ENCODE measurements at places on chromosomes 1 and 21.

GRCh38 chr1:203076031-203076511 is 9.7 kb downstream of the MYOG start:
- no peak for DNase-seq

GRCh38 chr1:912740-913301 is 10.9 kb upstream of the SAMD11 start:
- no peak for DNase-seq

- DNase-seq = no peak
Observed at GRCh38 chr1:19484798-19485361, 459 bp downstream of the CAPZB start.

DNA sequence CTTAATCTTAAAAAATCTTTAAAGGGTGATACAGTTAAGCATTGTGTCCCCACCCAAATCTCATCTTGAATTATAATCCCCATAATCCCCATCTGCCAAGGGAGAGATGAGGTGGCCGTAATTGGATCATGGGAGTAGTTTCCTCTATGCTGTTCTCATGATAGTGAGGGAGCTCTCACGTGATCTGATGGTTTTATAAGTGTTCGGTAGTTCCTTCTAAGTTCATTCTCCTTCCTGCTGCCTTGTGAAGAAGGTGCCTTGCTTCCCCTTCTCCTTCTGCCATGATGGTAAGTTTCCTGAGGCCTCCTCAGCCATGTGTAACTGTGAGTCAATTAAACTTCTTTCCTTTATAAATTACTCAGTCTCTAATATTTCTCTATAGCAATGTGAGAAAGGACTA is 10.7 kb downstream of the DHRS3 start:
- DNase-seq = no peak

DNA sequence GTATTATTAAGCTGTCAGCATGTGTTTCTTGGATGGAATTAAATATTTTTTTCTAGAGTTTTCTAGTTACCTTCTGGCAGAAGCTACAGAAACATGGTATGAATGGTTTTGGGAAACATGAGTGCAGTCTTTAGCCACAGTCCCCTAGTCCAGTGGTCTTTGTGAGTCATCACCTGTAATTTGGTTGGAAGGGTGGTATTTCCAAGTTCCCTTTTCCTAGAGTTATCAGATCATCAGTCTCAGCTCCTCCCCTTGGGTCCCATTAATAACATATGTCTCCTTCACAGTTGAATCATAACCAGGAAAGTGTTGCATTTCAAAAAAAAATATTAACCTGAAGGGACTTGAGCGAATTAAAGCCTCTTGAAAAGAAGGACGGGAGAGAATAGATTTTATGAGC is 27.0 kb downstream of the ELAVL4 start:
- DNase-seq = no peak

DNA sequence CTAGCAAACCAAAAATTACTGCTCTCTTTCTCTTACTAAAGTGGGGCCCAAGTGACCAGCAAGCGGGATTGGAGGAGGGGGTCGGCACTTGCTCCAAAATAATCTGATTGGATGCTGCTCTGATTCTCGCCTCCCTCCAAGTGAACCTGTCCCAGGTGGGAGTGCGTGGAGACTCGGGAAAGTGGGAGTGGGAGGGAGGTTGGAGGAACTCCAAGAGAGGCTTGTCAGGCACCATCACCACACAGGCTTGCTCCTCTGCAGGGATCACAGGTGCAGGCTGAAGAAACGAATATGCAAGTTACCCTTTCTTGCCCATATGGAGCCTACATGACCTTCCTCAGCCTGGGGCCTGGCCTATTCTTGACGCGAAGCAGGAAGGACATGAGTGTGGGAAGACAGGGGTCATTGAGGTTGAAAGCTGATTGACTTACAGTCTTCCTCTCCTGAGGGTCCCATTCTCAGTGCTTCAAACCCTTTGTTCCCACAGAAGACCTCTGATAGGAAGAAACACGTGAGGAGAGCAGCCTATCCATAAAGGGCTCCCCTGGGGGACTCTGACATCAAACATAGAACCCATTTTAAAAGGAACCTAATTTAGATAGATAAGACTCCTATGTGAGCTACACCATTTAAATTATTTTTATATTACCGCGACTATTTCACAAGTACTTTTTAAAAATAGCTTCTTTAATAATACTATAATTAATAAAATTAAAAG is 14.2 kb downstream of the RGS8 start:
- no peak for DNase-seq

- no peak for DNase-seq
Observed at GRCh38 chr1:226975259-226976250, 35.5 kb downstream of the COQ8A start.

- DNase-seq = no peak
Observed at GRCh38 chr1:225691861-225692516, 39.1 kb upstream of the ENAH start.

- DNase-seq = no peak
Observed at GRCh38 chr1:235920596-235921375, 54.1 kb upstream of the LYST start.

- no peak for DNase-seq
Observed at GRCh38 chr1:53296117-53296749, 31.6 kb downstream of the LRP8 start.

DNA sequence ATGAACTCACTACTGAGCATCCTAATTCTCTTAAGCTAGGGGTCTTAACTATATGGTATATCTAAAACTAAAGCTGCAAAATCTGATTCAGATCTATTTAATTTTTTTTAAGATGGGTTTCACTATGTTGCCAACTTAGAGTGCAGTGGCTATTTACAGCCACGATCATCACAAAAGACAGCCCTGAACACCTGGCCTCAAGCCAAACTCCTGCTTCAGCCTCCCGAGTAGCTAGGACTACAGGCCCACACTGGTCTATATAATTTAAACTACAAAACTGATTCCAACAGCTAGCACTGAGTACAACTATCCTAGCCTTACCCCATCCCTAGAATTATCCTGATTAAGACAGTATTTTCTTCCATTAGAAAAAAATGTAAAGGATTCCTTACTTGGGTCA is 37.1 kb downstream of the EIF4G3 start:
- DNase-seq = no peak

DNA sequence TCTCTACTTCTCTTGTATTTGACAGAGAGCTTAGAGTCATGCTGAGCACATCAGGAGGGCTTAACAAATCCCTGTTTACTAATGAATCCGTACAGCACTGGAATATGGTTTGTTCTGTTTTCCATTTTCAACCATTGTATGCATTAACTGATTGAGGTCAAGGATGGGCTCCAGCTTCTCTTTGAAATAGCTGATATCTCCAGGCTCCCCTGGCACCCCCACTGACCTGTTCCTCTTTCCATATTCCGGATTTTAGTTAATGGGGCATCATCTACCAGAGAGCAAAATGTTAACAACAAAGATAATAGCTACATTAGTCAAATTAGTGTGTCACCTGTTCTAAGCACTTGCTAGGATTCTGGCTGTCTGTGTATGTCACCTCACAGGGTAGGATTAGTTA is 57.6 kb downstream of the NENF start:
- no peak for DNase-seq

DNA sequence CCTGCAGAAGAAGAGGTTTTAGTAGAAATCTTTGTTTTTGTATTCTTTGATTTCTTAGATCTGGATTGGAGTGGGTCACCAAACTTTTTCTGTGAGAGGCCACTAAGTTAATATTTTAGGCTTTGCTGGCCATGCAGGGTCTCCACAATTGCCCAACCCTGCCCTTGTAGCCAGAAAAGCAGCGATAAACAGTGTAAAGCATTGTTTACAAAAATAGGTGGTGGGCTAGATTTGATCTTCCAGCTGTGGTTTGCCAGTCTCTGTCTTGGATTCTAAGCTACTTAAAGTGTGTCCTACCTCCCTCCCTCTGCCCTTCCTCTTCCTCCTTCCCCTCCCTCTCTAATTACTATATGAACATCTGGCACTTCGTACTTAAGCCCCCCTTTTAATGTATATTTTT is 68.0 kb downstream of the LAMC1 start:
- no peak for DNase-seq

- DNase-seq = no peak
Observed at GRCh38 chr1:41726899-41727748, 191.6 kb downstream of the HIVEP3 start.

DNA sequence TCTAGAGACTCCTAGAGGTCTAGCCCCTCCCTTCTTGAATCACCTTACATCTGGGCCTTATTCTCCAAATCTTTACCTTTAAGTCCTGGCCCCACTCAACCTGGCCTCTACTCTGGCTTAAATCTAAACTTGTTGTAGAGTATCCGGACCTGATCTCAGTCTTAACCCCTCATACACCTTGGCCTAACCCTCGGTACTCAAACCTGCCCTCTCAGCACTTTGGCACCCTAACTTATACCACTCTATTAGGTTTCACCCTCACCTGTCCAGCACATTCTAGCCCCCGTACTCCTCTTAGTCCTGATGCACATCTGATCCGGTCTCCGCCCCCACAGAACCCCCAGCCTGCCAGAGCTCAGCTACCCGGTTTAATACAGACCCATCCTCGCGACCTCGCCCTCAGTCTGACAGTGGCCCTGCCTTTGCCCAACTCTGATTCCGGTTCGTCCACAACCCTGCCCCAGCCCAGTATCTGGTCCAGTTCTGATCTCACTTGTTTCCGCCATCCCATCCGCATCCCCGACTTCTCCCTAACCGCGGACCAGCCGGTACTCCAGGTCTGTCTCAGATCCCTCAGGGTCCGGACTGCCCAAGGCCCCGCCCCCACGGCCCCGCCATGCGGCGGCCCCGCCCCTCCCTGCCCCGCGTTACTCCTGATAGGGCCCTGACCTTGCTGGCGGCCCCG is 1.5 kb downstream of the TRIM62 start:
- DNase-seq = no peak

DNA sequence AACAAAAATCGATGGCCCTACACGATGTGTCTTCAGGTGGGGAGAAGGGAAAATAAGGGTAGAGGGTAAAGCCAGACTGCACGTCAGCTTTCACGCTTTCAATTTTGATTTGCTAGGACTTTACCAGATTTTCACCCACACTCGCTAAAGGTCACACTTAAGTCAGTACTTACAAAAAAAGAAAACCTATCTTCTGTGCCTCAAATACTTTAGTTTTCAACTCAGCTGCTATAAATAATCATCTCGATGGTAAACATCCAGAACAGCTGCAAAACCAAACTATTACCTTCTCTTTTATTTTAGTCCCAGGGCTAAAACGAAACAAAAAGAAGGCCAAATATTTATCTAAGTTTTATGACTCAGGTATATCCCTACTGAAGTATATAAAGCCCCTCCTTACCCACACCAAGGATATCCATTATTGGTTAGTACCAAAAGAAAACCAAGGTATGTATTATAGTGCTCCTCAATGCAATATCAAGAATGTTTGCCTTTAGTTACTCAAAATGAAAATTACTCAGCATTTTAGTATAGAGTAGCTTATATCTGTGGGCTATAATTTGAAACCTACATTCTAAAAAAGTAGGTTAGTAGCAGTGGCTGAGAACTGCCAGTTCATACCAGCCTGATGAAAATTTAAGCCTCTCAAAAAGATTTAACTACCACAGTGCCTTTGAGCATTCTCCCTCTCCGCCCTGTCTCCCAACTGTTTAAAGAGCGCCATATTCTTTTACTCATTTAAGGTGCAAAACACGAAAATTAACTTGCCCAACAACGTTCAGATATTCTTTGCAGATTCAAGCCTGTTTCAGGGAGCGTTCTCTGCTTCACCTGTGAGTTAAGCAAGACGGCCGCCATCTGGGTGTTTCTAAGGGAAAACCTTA is 1.5 kb downstream of the CSDE1 start:
- DNase-seq = no peak

DNA sequence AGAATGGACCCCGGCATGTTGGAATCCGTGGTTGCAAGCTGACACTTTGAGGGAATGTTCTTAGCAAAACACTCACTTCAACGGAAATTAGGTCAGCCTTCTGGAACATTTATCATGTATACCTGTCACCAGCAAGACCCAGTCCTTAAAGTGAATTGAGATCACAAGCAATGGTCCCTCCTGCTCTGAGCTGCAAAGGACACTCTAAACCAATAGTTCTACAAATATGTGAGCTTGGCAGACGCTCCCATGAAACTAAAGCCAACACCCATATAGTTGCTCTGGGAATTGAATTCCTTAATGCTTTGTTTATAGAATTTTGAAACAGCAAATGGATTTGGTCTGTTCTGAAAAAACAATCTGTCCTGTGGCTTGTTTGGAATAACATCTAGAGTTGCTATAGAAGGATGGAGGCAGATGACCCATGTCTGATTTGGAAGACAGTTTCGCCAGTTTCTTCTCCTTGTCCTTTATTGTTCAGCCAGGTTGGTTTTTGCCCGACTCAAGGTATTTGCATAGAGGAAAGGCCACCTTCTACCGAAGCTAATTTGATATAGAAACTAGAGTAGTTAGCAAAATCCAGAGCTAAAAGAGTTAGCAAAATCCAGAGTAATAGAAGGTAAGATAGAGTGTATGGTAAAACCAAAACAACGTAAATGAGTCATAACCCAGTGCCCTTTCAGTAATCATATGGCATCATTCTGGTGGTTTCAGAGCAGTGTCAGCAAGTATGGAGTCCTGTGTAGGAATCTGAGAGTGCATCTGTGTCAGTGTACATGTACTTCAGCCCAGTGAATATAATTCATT is 236.2 kb downstream of the NFIA start:
- no peak for DNase-seq

- DNase-seq = no peak
Observed at GRCh38 chr1:46575300-46575699, 23.9 kb upstream of the KNCN start.

- DNase-seq = no peak
Observed at GRCh38 chr1:24294228-24294672, 24.9 kb upstream of the GRHL3 start.

DNA sequence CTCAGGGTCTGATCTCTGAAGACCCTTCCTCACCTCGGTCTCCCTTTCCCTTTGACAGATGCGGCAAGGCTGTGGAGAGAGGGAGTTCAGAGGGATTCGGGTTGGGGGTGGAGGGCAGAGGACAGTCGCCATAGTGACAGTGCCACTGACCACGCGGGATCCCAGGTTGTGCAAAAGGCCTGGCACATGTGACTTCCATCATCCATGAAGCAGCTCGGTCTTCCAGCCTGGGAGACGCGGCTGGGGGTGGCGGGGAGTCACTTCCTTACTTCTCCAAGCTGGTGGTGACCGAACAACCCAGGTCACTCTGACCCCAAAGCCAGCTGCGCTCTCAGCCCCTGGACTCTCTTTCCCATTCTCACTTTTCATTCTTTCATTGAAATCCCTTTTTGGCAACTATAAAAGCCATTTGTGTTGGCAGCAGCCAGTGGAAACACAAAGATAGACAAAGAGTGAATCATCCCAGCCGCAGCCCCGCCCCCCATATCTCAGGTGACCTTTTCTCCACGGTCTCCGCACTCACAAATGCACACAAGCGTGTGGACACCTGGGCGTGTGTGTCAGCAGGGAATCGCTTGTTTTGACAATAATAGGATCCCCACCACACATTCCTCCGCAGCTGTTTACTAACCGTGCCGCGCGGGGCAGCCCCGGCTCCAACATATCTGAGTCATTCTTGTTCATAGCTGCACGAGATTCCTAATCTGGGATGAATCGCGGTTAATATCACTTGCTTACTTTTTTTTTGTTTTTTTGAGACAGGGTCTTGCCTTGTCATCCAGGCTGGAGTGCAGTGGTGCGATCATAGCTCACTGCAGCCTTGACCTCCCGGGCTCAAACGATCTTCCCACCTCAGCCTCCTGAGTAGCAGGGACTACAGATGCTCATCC is 68.3 kb downstream of the DHRS3 start:
- no peak for DNase-seq

GRCh38 chr1:187942986-187943385 is 1114.2 kb downstream of the PLA2G4A start:
- DNase-seq = no peak

Measured in activated naive CD4-positive, alpha-beta T cell (primary cell).